ENCODE measurements at places on chromosomes 5 and 9.
A peak's percentile ranks its signal among the peaks of the same experiment; 100 is the strongest.

DNA sequence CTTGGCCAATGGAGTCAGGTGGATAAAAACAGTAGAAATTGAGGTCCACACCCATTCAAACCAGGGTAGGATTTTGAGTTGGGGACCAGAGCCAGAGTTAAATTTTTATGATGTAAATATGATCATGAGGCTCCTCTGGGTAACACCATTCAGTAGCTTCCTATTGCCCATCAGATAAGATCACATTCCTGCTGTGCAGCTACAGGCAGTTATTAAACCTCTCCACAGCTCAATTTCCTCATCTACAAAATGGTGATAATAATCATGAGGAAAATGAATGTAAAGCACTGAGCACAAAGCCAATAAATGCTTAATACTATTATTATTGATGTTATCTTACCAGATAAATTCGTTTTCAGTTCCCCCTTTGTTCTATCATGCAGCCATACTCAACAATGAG is 432.0 kb downstream of the CAAP1 start:
- DNase-seq = no peak

GRCh38 chr5:72133212-72133990 is 26.1 kb downstream of the MAP1B start:
- no peak for DNase-seq

GRCh38 chr5:98624145-98624880 is 149.2 kb upstream of the RGMB start:
- DNase-seq = no peak

- no peak for DNase-seq
Observed at GRCh38 chr5:141954194-141954593, 3.8 kb downstream of the PCDH12 start.

DNA sequence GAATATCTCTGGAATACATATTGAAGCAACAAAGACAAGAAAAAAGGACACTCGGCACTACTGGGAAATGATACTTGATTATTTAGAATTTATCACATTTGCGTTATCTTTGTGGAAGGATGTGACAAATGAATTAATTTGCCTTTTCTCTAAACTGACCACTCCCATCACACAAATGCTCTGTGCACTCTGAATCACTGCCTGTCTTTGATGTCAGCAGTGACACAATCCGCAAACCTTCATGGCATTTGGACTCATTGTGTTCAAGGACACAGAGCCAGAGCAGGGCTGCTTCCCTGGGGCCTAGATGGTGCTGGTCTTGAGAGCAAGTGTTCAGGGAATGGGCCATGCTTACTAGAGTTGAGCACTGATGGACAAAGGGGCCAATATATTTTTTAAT is 4.9 kb upstream of the KIF4B start:
- DNase-seq = peak; percentile 80

DNA sequence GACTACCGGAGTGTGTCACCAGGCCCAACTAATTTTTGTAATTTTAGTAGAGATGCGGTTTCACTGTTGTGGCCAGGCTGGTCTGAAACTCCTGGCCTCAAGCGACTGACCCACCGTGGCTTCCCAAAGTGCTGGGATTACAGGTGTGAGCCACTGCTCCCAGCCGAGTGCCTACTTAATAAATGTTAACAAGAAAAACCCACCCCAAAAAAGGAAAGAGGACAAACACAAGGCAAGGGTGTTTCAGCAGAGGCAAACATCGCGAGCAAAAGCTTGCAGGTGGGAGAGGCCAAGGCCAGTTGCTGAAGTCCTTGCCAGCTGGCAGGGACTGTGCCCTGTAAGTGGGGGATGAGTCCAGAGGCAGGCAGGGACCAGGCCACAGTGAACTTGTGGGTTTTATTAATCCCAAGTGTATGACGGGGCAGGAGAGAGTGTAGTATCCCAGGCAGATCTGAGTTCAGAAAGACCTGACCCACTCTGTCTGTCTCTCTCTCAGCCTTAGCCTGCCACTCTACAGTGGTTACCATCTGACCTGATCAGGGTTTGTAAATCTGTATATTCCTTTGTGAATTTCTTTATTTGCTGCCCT is 6.4 kb upstream of the FPGS start:
- peak; percentile 47 for DNase-seq

DNA sequence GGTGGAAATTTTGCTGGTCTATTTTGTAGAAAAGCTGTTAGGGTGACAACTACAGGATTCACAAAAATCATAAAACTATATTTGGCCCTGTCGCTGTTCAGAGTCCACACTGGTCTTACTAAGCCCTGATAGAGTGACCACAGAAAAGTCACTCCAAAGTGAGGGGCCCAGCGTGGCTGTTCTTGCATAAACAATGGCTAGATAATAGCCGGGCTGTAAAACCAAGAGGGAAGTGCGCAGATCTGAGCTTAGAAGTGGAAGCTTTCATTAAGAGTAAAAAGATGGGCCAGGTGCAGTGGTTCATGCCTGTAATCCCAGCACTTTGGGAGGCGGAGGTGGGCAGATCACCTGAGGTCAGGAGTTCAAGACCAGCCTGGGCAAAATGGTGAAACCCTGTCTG is 15.5 kb upstream of the CTSL start:
- DNase-seq = no peak
